ENCODE measurements at places on chromosomes 7 and 10. TPM values are rescaled to one million over a fixed set of nuclear protein-coding genes. Genes with fewer than 3 reads are reported as not detected.

The DKK1 gene
- total RNA-seq: 355 TPM

The OPALIN gene
- not detected for total RNA-seq

The MAD1L1 gene
- 41.0 TPM for total RNA-seq

The ABCC2 gene
- total RNA-seq: 6.1 TPM

The HHEX gene
- total RNA-seq: not detected

The AKAP9 gene
- total RNA-seq: 8.0 TPM

The LOXL4 gene
- 1.2 TPM for total RNA-seq
